ENCODE measurements at places on chromosomes 7 and 10.

DNA sequence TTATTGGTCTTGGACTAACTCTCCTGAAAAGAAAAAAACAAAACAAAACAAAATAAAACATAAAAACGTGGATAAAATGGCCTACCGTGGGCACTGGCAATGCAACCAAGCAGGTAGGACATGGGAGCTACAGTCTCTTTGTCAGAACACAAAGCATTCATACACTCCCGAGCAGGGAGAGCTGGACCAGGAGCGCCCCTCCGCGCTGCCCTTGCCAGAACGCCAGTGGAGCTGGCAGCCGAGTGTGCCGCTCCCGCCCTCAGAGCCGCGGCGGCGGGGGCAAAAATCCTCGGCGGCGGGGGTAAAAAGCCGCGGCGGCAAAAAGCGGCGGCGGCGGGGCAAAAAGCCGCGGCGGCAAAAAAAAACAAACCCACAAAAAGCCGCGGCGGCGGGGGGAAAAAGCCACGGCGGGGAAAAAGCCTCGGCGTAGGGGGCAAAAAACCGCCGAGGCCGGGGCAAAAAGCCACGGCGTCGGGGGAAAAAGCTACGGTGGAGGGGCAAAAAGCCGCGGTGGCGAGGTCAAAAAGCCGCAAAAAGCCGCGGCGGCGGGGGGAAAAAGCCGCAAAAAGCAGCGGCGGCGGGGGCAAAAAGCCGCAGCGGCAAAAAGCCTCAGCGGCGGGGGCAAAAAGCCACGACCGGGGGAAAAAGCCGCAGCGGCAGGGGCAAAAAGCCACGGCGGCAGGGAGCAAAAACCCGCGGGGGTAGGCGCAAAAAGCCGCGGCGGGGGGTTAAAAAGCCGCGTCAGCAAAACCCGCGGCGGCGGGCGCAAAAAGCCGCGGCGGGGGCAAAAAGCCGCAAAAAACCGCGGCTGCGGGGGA, 418.1 kb downstream of the ZNF716 start:
- DNase-seq = no peak

DNA sequence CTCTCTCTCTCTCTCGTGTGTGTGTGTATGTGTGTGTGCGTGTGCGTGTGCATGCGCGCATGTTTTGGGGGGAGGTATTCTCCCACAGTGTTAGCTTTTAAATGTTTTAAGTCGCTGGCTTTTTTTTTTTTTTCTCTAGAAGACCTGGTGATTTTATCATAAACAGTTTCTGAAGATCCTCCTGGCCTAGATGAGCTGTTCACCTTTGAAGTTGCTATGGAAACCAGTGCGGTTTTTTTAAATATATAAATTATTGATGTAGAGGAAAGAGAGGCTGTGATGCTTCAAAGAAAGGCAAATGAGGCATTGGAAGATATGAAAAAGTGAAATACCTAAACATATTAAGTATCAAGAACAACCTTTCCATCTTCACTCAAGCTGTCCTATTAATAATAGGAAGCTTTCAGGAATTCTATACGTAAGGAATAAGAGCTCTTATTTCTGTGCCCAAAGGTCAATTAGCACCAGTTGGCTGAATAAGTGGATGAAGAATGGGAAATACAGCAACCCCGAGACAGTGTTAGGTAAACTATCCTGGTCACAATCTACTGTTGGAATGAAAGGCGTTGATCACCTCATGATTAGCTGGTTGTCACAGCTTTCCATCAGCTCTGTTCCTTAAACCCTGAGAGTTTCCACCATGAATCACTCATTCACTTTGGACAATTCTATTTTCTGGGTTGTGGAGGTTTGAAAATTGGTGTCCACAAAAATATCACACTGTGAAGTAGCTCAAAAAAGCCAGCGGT, 66.5 kb upstream of the SLC35G1 start:
- DNase-seq = no peak

DNA sequence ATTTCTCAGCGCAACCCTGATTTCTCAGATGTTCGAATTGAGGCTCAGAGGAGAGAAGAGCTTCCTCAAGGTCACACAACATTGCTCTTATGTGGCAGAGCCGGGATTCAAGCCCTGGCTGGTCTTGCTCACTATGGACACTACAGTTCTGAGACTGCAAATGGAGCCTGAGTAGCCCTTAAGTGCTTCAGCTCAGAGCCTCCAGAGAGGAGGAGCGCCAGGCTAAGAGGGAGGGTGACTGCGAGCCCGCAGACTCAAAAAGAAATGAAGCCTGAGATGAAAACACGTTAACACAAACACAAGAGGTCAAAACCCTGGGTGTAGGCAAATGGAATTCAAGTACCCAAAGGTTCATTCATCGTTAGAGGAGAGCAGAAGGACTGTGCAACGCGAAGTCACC, 13.9 kb downstream of the ARHGAP22 start:
- DNase-seq = no peak

DNA sequence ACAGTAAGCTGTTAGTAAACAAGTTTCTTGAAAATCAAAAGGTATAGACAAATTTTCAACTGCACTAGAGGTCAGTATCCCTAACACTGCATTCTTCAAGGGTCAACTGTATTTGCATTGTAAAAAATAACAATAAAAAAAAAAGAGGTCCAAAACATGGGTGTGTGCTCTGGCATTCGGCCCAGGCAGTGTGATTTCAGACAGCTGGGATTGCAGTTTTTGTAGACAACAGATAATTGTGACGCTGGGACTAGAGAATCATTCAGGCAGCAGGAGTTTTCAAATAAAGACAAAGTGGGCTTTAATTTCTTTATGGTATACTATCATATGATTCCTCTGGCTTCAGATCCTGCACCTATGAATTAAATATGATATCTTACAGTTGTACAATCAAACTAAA, 543.2 kb upstream of the SEMA3D start:
- no peak for DNase-seq

GRCh38 chr7:55181762-55182161, 162.9 kb downstream of the EGFR start:
- no peak for DNase-seq

DNA sequence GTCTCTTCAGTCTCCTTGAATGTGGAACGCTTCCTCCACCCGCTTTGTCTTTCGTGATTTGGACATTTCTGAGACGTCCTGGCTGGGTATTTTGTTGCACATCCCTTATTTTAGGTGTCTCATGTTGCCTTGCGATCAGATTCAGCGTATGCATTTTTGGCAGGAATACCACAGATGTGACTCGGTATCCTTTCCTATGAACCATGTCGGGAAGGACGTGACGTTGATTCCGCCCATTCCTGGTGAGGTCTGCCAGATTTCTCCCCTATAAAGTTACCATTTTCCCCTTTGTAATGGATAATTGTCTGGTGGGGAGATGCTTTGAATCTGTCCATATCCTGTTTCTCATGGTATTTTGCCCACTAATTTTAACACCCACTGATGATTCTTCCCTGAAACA, 49.6 kb downstream of the RBM17 start:
- DNase-seq = no peak

- DNase-seq = no peak
These were observed 133.7 kb upstream of the GJD4 start for GRCh38 chr10:35471435-35471834.

- no peak for DNase-seq
These were observed 338.8 kb upstream of the SHH start for GRCh38 chr7:156151078-156151477.

GRCh38 chr7:21639206-21639868, 96.5 kb downstream of the DNAH11 start:
- no peak for DNase-seq

DNA sequence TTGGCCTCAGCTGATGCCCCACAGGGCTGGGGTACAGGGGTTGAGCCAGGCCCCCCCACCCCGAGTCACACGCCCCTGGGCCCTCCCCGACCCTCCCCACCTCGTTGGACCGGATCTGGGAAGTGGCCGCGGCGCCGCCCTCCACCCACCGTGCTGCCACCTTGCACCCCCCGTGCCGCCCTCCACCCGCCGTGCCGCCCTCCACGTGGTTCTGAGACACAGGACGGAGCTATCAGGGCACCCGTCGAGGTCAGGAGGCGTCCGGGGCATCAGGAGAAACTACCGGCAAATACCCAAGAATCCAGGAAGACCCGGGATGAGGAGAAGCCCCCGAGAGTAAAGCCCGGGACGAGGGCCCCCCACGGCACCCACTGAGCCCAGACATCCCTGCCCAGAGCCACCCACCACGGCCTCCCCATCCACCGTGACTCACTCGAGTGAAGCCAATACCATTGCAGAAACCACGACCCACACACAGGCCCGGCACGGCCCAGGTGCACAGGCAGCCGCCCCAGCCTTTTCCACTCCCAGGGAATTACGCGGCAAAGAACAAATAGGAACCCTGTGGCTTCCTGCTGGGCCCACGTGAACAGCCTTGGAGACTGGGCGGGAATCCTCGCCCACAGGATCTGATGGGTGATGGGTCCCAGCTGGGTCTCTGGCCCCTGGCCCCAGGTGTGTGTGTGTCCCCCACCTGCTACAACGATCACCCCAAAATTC, 34.0 kb downstream of the ADAP1 start:
- no peak for DNase-seq

GRCh38 chr10:20271490-20271889, 455.3 kb downstream of the PLXDC2 start:
- DNase-seq = no peak

DNA sequence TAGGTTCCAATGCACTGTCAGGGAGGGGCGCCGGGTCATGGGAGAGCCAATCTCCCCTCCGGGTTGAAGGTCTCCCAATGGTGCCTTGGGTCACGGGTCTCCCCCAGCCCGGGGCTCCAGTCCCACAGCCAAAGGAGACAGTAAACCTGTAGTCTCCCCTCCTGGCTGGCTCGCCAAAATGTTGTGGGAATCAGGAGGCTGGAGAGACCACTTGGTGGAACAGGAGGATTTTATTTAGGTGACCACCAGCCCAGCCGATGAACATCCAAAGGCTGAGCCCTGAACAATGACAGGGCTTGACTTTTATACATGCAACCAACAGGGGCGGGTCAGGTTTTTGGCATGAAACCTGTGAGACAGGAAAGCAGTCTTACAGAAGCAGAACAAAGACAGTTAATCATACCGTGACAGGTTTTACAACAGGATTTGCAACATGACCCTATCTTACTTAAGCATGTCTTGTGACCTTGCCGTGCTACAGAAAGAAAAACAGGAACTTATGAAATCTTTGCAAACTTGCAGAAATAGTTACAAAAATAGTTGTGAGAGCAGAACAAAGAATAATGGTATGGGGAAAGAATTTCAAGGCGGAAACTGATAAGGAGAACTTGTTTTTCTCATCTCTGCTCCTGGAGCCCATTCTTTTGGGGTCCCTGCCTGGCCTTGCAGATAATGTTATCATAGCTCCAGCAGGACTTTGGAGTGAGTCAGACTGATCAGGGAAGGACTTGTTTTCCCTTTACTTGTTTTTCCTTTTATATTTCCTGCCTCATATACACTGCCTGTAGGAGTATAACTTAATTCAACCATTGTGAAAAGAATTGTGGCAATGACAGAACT, 7.1 kb downstream of the ERV3-1 start:
- DNase-seq = peak; percentile 74

DNA sequence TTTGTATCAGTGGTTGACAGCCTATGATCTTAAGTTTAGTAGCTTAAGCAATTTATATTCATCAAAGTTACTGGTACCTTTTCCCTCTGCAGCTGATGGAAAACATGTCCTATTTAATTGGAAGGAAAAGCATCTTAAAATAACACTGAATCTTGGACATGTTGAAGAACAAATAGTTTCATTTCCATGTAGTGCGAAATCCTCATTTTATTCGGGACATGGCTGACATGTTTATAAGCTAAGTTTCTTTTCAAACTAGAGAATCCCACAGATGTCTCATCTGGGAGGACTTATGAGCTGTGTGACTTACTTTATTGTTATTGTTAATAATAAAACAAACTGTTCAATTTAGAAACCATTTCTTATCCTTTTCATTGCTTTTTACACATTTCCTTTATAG, 461.0 kb downstream of the SUGCT start:
- DNase-seq = no peak

GRCh38 chr10:128130051-128130450, 3.8 kb upstream of the MKI67 start:
- no peak for DNase-seq

GRCh38 chr7:38215735-38216670, 38.0 kb downstream of the STARD3NL start:
- peak; percentile 51 for DNase-seq

GRCh38 chr7:32161708-32162107, 91.5 kb upstream of the PDE1C start:
- no peak for DNase-seq

DNA sequence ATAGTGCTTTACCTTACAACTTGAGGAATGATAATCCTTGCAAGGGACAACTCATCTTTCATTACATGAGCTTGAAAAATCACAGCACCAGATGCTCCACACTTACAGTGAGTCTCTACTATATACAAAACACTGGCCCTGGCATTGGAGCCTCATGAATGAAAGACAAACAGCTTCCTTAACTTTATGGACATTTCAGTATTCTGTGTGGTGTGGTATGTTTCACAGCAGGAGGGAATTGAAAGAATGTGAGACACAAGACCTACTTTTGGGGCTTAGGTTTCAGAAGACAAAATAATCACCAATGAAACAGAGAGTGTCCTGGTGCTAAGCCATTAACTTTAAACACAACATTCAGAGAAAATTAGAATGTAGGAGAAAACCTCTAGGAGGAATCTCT, 1249.6 kb downstream of the XPNPEP1 start:
- DNase-seq = no peak

DNA sequence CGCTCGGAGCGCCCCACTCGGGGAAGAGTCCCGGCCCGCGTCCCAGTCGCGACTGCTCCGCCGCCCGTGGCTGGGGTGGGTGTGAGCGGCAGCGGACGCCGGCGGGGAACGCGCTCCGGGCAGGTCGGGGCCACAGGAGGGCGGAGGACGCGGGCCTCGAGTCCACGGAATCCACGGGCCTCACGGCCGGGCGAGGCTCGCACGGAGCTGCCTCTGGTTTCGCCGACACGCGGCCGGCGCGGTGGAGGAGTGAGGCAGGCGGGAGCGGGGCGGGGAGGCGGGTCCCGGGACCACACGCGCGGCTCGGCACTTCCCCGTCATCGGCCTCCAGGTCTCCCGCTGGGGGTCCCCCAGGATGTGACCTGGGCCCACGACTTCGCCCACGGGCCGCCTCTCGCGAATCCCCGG, 533 bp upstream of the NKX6-2 start:
- no peak for DNase-seq

GRCh38 chr10:102657451-102657850, 13.2 kb downstream of the TRIM8 start:
- no peak for DNase-seq

GRCh38 chr10:34161777-34162370, 653.2 kb downstream of the PARD3 start:
- DNase-seq = peak; percentile 76

DNA sequence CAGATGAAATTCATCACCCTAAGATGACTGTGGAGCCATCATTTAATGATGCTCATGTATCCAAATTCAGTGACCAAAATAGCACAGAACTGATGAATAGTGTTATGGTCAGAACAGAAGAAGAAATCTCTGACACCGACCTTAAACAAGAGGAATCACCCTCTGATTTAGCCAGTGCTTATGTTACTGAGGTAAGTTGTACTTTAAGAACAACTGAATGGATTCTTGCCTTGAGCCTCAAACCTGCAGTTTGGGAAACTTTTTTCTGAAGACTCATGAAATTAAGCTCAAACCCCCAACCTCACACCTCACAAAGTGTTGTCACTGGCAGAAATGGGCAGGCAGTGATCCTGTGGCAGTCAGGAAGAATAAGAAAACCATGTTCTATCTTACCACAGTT, 25.6 kb downstream of the TMEM243 start:
- DNase-seq = no peak

All from CMK (cell line).